ENCODE measurements at places on chromosomes 1 and 21. TPM values are rescaled to one million over a fixed set of nuclear protein-coding genes. Genes with fewer than 3 reads are reported as not detected.

Gene BATF3
- 149 TPM for total RNA-seq

DNA sequence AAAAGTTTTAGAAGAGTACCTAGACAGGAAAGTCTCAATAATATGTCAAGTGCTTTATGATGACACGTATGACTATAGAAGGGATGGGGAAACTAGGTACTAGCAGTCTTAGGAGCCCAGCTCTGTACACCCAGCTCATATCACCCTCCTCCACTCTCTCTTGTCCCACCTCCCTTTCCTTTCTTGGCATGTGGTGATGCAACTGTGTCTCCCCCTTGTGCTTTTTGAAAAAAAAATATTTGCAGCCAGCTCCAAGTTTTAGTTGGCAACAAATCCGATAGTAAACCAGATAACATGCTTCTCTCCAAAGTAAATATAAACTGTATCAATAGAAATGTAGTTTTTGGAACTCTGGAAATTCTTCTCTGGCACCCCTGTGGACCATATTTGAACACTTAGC is 280.7 kb downstream of the PDE4B start:
- H3K4me1 ChIP-seq: no peaks in the 10 kb centered on the region
- H3K27ac ChIP-seq: no peak overlapping the region
- peaks cover 17% of the 10 kb centered on the region for H3K27me3 ChIP-seq
- no peaks in the 10 kb centered on the region for H3K36me3 ChIP-seq

Gene GUCA2A
- total RNA-seq: not detected

GRCh38 chr1:81801651-81802456 is 1.1 kb downstream of the ADGRL2 start:
- H3K36me3 ChIP-seq: no peaks in the 10 kb centered on the region
- H3K27ac ChIP-seq: no peak overlapping the region
- H3K27me3 ChIP-seq: peaks cover 48% of the 10 kb centered on the region
- H3K4me1 ChIP-seq: peaks cover 2% of the 10 kb centered on the region
- no peak overlapping the region for H3K4me3 ChIP-seq

DNA sequence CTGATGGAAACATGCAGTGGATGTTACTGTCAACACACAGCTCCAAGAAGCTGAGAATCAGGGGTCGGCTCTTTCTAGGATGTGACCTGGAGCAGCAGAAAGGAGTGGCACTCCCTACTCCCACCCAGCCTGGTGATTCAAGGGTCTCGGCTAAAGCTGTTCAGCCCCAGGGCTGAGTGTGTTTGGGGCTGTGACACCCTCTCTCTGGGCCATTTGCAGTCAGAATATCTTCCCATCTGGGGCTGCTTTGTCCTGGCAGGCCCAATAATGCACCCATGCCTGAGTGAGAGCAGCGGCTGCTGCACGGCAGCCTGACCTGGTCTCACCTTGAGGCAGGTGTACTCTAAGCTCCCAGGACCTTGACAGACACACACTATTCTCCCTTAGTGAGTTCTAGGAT is 52.5 kb upstream of the AJAP1 start:
- H3K27me3 ChIP-seq: peaks cover 22% of the 10 kb centered on the region
- H3K4me3 ChIP-seq: no peak overlapping the region
- no peaks in the 10 kb centered on the region for H3K36me3 ChIP-seq
- no peak overlapping the region for H3K27ac ChIP-seq

GRCh38 chr1:48943826-48944225 is 167.1 kb upstream of the BEND5 start:
- H3K36me3 ChIP-seq: no peaks in the 10 kb centered on the region
- no peak overlapping the region for H3K27ac ChIP-seq
- DNase-seq: no peak
- H3K4me3 ChIP-seq: no peak overlapping the region

GRCh38 chr21:22019766-22020165 is 1021.6 kb downstream of the NCAM2 start:
- H3K27ac ChIP-seq: no peak overlapping the region
- H3K36me3 ChIP-seq: no peaks in the 10 kb centered on the region
- H3K27me3 ChIP-seq: no peaks in the 10 kb centered on the region
- H3K4me3 ChIP-seq: no peak overlapping the region
- no peaks in the 10 kb centered on the region for H3K4me1 ChIP-seq

DNA sequence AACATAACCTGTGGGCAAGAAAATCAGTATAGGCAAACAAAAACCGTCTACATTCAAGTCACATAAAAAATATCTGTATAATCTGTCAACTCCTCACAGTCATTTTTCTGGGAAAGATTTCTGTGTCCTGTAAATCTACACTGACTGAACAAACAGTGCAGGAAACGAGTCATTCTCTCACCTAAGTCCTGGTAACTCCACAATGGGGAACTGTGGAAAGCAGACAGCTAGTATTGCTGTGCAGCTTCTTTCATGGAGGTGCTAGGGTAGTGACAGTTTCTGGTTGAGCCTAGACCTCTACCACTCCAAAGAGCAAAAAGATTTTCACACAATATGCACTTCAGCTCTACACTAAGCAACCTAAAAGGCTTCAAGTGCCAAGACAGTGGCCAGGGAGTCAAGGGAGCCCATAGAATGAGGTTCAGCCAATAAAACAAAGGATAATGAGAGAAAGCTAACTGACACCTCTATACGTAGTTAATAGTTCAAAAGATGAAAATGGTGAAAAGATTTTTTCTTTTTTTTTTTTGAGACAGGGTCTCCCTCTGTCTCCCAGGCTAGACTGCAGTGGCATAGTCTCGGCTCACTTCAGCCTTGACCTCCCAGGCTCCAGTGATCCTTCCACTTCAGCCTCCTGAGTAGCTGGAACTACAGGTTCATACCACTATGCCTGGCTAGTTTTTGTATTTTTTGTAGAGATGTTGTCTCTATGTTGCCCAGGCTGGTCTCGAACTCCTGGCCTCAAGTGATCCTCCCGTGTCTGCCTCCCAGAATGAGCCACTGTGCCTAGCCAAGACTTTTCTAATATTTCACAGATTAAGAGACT is 5.5 kb downstream of the PTP4A2 start:
- peak overlapping the region; percentile 91 for H3K4me3 ChIP-seq
- peaks cover 49% of the 10 kb centered on the region for H3K36me3 ChIP-seq
- no peaks in the 10 kb centered on the region for H3K27me3 ChIP-seq
- peak overlapping the region; percentile 91 for H3K27ac ChIP-seq

Gene PROX1
- total RNA-seq: 0.14 TPM

GRCh38 chr1:26203642-26204318 is 13.4 kb downstream of the CATSPER4 start:
- no peak overlapping the region for H3K4me3 ChIP-seq
- H3K36me3 ChIP-seq: no peaks in the 10 kb centered on the region
- H3K27me3 ChIP-seq: no peaks in the 10 kb centered on the region
- peaks cover 25% of the 10 kb centered on the region for H3K4me1 ChIP-seq

GRCh38 chr1:24932725-24933294 is 2.7 kb upstream of the RUNX3 start:
- no peaks in the 10 kb centered on the region for H3K27me3 ChIP-seq
- peak overlapping the region; percentile 59 for H3K27ac ChIP-seq
- H3K4me3 ChIP-seq: peak overlapping the region; percentile 68
- H3K36me3 ChIP-seq: peaks cover 62% of the 10 kb centered on the region
- H3K4me1 ChIP-seq: peaks cover 69% of the 10 kb centered on the region
- no peak for DNase-seq

All from activated CD4-positive, alpha-beta T cell treated with anti-CD3 and anti-CD28 coated beads for 36 hours (primary cell).